ENCODE measurements at places on chromosomes 12 and 14. TPM values are rescaled to one million over a fixed set of nuclear protein-coding genes. Genes with fewer than 3 reads are reported as not detected.
A peak's percentile ranks its signal among the peaks of the same experiment; 100 is the strongest.

DNA sequence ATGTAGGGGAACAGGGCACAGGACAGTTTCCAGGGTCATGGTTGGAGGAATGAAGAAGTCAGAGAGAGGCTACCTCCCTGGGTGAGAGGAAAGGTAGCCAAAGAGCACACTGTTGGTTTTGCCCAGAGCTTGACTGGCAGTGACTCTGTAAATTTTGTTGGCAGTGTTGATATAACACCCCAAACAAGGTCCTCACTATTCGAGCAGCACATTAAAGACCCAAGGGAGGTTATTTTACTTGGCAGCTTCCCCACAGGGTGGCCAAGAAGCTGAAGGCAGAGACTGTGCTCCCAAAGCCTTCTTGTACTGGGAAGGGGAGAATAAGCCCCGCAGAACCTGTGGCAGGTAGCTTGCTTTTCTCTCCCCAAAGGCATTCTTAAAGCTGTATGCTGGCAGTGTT is 40.6 kb downstream of the WSCD2 start:
- peak; percentile 61 for DNase-seq

DNA sequence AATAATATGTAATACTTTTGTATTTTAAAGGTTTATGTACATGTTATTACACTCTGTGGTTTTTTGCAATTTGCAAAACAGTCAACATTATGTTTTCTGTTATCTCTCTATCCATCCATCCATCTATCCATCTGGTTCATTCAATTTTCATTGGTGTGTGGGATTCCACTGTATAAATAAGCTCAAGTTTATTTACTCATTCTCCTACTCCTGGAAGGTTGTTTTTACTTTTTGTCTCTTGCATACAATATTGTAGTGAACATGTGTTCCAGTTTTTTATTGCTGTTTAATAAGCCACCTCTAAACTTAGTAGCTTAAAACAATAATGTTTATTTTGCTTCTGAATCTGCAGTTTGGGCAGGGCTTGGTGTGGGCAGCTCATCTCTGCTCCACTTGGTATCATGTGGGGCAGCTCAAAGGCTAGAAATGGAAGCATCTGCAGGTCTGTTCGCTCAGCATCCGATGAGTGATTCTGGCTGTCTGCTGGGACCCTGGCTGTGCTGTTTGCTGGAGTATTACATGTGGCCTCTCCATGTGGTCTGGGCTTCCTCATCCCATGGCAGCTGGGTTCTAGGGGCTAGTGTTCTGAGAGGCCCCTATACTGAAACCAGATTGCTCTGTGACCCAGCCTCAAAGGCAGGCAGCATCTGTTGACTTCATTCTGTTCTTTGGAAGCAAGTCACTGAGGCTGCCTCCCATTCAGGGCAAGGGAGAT is 98.8 kb downstream of the SLC25A47 start:
- no peak for DNase-seq

- no peak for DNase-seq
Observed at GRCh38 chr12:14452865-14453264, 87.4 kb downstream of the ATF7IP start.

DNA sequence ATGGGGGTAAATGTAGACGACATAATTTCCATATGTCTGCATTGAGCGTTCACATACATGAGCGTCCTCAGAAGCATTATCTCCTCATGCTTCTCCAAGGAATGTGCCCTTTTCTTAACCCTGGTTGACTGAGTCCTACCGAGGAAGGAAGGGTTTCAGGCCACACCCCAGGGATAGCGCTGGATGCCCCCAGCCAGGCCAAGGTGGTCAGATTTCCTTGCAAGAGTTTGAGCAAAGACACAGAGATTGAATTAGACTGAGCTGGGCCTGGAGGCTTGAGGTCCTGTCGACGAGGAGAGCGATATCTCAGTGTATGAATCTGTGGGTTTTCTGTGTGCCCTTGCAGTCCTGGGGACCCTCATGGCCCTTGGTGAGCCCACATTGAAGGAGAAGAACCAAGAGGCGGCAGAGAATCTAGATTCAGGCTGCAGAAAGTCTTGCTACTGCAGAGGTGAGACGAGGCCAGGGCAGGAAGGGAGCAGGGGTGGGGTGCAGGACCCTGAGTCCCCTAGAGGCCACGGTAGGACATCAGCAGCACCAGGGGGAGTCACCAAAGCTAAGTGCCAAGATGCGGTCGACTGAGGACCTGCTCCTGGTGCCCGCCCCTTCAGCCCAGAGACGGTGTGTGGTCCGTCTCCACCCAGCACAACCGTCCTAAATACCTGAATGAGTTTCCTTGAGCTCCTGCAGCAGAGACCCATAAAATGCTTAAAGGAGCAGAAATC is 94.7 kb upstream of the DIO3 start:
- DNase-seq = no peak

GRCh38 chr14:21199611-21200560 is 44.0 kb upstream of the OR5AU1 start:
- DNase-seq = no peak

DNA sequence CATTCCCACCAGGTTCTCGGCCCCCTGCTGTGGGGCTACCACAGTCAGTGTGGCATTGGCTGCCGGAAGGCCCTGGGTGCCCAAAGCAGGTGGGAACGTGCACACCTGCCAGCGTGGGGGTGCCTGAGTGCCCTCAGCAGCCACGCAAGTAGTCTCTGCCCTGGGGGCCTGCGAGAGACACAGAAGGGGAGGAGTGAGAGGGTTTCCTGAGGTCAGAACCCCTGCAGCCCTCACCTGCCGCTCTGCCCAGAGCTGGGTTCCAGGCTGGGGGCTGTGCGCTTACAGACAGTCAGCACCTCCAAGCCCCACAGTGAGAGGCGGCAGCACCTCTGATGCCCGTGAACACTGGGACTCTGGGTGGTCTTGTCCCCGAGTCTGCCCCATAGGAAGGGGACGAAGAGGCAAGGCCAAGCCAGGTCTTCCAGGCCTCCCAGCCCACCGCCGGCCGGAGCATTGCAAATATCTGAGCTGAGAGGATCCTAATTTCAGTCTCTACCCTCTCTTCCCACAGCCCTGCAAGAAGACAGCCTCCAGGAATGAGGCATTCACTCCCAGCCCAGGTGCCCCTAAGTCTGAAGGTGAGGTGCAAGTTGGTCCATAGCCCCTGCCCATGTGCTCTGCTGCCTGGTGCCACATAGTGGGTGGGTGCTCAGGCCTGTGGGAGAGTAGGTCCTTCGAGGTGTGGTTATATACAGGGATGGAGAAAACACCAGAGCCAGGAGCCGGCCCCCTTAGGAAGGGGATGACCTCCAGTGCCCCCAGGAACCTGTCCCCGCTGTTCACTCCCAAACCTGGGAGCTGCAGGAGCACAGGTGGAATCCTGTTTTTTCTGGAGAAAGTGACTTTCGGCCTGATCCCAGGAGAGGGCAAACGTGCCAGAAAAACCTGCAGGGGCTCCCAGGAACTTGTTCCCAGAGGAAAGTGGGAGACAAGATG is 291.1 kb upstream of the RTL1 start:
- no peak for DNase-seq

DNA sequence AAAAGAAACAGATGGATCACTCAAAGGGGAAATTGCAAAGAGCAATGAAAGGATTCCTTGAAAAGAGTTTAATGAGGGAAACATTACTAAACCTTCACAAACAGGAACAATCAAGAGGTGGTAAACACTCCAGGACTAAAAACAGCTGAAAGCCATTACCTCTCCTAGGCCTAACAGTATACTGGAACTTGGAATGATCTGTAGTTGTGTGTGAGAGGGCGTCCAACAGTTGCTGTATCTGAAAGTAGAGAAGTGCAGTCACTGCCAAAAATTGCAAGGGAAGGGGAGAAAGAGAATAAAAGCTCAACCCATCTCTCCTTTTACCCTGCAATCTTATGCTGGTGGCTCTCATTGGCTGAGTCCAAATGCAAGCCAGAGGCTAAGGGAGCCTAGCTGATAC is 17.0 kb upstream of the MIS18BP1 start:
- peak; percentile 54 for DNase-seq

- DNase-seq = no peak
Observed at GRCh38 chr12:114152066-114152465, 185.9 kb upstream of the RBM19 start.

GRCh38 chr12:130981911-130982310 is 28.2 kb downstream of the ADGRD1 start:
- no peak for DNase-seq

DNA sequence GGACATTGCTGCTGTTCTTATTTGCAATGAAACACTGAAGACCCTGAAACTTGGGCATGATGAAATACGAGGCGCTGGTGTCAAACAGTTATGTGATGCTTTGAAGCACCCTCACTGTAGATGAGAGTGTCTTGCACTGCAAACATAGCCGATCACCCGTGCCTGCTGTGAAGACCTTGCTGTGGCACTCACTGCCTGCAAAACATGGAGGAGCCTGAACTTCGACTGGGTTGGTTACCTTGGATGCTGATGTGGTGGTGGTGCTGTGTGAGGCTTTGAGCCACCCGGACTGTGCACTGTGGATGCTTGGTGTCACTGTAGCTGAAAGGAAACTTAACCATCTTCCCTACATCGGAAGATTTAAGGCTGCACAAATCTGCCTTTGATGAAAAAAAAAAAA is 162.9 kb downstream of the GLT1D1 start:
- DNase-seq = no peak

DNA sequence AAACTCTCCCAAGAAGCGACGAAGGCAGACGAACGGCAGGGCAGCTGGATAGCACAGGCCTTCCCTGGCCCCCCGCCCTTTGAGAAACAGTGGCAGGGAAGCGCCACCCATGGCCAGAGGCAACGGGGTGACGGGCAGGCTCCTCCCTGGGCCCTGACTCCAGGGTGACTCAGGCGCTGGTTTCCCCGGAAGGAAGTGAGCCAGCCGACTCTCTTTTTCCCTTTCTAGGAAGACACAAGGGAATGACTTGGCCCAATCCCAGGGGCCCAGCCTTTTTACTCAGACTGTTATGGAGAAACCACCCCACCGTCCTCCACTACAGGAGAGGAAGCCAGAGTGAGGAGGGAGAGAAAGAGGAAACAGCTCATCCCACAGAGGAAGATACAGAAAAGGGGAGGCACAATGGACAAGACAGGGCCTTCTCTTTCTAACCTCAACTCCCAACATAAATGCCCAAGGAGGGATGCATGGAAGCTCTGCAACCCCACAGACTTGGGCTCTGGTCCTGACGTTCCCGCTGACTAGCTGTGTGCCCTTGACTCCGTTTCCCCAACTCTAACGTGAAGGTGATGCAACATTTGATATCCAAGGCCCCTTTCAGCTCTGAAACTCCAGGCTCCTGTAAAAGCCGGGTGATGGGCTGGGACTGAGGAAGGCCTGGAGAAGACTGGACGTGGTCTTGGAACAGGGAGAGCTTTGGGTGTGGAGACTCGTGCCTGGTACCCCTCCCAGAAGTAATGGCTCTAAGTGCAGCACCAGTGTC is 27.9 kb downstream of the ACTN1 start:
- no peak for DNase-seq

- no peak for DNase-seq
Observed at GRCh38 chr14:98507264-98507663, 764.7 kb downstream of the BCL11B start.

GRCh38 chr12:128644664-128645296 is 179.0 kb downstream of the SLC15A4 start:
- peak; percentile 30 for DNase-seq

GRCh38 chr14:26281280-26281998 is 316.4 kb downstream of the NOVA1 start:
- DNase-seq = no peak

DNA sequence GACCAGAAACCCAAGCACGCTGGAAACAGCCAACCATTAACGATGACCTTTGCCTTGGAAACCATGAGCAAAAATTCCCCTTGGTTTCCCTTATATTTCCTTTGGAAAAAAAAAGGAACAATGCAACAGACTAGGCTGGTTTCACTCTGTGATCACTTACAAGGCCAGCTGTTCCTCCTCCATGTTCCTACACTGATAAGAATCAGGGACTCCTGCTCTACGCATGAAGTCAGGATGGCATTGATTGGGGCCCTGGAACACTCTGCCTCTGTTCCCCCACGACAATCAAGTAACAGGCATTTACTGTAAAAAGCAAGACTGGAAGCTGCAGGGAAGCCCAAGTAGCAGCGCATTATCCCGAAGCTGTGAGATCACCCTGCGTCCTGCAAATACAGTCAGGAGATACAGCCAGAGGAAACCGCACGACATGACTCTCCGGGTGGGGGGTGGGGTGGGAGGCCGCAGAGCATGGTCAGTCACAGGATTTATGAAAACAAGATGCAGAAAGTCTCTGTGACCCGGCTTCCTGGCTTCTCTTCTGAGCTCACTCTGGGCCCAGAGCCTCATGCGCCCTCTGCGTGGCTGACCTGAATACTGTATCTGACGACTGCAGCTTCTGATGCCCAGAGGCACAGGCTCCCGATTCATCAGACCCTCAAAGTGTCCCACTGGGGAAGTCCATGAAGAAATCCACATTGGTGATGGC is 31.1 kb downstream of the SSH1 start:
- peak; percentile 66 for DNase-seq

DNA sequence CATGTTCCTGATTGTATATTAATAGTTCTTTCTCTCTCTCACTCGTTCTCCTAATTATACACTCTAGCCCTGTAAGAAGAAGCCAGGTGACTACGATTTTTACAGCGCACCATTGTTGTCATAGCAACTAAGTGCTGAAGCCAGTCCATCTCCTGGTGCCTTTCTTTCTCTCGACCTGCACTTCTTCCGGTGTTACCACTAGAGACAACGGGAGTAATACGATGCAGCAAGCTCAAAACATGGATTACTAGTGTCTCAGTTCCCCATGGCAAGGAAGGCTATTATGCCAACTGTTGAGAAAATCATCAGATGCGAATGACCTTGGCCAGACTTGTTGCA is 40.8 kb upstream of the DCD start:
- no peak for DNase-seq

- peak; percentile 58 for DNase-seq
Observed at GRCh38 chr14:30297876-30298795, 260.8 kb upstream of the G2E3 start.

- no peak for DNase-seq
Observed at GRCh38 chr12:11269607-11270006, at the start of gene PRB3. Gene PRB3, minus strand, starts transcription at chr12:11269707. Its CDS starts 38 bp downstream, at chr12:11269669.

GRCh38 chr12:19451196-19451595 is 11.9 kb downstream of the AEBP2 start:
- DNase-seq = peak; percentile 88

- DNase-seq = no peak
Observed at GRCh38 chr12:52392465-52393007, 7.1 kb upstream of the KRT84 start.

Gene MGAT4C
- 0.41 TPM for total RNA-seq

Gene TMEM121
- 12.1 TPM for total RNA-seq

Gene EXOC3L4
- 6.3 TPM for total RNA-seq

Gene HOTAIR
- total RNA-seq = not detected

Gene TAS2R42
- not detected for total RNA-seq

Gene TMTC2
- 26.6 TPM for total RNA-seq

Gene SERPINA10
- not detected for total RNA-seq

Gene SLCO1B1
- total RNA-seq = not detected

Gene TPPP2
- not detected for total RNA-seq

Gene TMEM106C
- 54.4 TPM for total RNA-seq

Gene SRGAP1
- total RNA-seq = 6.1 TPM

Gene INSM2
- not detected for total RNA-seq

Gene SYT1
- 1.6 TPM for total RNA-seq

Gene ANKRD33
- not detected for total RNA-seq

Gene PAH
- total RNA-seq = not detected

Gene C12orf42
- total RNA-seq = 0.72 TPM

All from tongue (tissue), 3 donors.